Mucosa of gallbladder (tissue), 1 donor: ENCODE measurements at places on chromosomes 11 and 22. TPM values are rescaled to one million over a fixed set of nuclear protein-coding genes. Genes with fewer than 3 reads are reported as not detected.

DNA sequence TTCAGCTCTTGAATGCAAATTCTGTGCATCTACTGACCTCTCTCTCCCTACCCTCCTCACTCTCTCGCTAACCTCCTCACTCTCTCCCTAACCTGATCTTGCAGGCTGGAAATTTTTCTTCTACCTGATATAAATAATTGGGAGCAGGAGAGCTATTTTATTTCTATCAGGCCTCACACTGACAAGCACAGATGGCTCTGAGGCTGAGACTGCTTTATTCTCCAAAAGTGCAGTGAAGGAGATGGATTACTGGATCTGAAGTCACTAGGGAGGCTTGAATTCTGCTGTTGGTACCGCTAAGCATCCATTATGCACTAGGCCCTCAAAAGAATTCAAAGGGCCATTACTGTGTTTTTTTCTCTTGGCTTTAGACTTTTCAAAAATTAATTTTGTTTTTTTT is 19.4 kb upstream of the LDHA start:
- no peak for DNase-seq

DNA sequence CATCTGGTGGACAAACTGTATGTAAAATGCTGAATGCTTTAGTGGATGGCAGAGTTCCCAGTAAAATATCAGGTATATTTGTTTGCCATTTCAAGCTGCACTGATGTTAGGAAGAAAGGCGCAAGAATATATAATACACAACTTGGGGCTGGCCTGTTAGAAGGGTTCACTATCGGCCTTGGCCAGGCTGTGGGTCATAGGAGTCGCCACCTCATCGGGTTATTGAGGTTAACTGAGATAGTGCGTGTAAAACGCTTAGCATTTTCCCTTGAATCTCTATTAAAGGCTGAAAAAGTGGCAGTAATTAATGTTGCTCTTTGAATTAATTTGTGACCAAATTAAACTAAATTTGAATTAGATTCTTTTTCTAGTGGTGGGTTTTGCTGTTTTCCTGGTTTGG is 5.1 kb downstream of the FAM118A start:
- DNase-seq = no peak

GRCh38 chr22:36180038-36180880 is 19.7 kb upstream of the APOL3 start:
- peak; percentile 91 for DNase-seq

DNA sequence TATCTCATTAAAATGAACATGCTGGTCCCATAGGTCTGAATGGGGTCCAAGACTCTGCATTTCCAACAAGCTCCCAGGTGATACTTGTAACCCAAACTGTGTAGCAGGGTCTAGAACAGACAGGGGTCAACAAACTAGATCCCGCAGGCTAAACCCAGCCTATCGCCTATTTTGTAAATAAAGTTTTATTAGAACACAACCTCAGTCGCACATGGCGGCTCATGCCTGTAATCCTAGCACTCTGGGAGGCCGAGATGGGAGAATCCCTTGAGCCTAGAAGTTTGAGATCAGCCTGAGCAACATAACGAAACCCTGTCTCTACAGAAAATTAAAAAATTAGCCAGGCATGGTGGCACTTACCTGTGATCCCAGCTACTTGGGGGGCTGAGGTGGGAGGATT is 42.3 kb upstream of the HMGXB4 start:
- no peak for DNase-seq

DNA sequence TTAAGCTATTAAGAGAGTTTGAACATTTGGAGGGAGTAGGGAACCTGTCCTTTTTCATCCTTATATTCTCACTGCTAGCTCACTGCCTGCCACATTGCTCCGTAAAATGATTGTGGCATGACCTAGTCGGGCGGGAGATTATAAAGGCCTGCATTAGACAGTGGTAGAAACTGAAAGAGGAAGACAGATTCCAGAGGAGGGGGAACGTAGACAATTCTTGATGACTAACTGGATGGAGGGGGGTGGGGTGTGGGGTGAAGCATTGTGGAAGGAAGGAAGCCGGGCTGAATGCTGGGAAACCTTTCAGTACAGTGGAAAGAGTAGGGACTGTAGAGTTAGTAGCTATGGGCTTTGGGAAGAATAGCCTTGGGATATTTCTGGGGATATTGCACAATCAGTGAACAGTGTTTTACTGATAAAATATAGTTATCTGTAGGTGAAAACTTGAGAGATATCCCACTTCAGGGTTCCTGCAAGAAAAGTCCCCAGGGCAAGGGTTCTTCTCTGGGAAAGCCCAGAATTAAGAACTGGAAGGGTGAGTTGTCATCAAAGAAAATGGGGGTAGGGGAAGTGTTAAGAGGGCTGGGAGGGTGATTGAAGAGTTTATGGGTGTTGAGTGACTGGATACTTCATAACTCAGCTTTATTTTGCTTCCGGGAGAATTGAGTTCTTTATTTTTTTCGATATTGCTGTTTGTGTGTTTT is 2.1 kb downstream of the MED15 start:
- peak; percentile 78 for DNase-seq

- no peak for DNase-seq
Measured at GRCh38 chr11:70506986-70507385, 108.7 kb downstream of the CTTN start.

DNA sequence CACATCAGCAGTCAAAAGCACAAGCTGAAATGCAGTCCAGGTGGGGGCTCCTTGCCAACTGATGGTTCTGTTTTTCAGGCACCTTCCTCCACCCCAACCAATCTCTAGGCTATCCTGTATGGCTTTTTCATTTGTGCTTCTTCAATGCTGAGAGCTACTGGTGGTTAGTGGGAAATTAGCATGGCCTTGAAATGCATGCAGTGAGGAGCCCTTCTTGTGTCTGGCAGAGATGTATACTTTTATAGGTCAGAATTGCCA is 167.4 kb downstream of the NAV2 start:
- no peak for DNase-seq

- no peak for DNase-seq
Measured at GRCh38 chr11:104764710-104765045, 133.6 kb downstream of the CASP12 start.

DNA sequence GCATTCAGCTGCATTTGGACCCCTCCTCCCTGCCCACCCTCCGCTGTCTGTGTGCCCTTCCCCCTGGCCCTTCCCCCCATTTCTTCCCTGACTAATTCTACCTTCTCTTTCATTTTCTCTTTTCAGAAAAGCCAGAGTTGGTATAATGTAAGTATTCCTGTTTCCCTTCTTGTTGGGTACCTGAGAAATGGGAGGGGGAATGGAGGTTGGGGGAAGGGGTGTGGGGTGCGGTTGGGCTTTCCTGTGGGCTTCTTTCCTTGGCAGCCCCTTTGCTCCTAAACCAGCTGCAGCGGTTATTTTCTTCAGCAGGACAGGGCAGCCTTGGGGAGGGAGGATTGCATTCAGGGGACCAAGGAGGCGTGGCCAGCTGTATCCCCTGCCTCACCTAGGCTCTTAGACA is 70.2 kb downstream of the SCN3B start:
- DNase-seq = no peak

DNA sequence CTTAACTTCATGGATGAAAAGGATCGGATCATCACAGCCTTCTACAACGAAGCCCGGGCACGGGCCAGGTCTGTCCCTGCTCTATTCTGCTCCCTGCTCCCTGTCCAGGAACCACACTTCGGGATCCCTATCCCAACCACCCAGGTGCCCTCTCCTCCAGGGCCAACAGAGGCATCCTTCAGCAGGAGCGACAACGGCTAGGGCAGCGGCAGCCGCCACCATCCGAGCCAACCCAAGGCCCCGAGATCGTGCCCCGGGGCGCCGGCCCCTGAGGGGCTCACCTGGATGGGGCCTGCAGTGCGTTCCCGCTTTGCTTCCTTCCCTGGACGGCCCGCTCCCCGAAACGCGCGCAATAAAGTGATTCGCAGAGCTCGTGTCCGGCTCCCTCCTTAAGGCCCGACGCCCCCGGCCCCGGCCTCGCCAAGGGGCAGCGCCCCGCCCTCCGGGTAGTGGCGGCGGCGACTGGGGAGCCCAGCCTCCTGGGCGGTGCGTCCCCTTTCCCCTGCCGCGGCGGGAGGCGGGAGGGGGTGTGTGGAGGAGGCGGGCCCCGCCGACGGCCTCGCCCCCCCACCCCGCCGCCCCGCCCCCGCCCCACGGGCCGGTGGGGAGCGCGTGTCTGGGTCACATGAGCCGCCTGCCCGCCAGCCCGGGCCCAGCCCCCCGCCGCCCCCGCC is at the start of gene VEGFB:
VEGFB (plus strand) TSS at position 672 of the 674 bp plus-strand sequence. CDS start 250 bp downstream, outside the sequence.
- peak; percentile 70 for DNase-seq

GRCh38 chr11:73995731-73996130 is 13.1 kb upstream of the UCP2 start:
- no peak for DNase-seq

- DNase-seq = no peak
Measured at GRCh38 chr11:8823174-8823742, 87.7 kb upstream of the AKIP1 start.

DNA sequence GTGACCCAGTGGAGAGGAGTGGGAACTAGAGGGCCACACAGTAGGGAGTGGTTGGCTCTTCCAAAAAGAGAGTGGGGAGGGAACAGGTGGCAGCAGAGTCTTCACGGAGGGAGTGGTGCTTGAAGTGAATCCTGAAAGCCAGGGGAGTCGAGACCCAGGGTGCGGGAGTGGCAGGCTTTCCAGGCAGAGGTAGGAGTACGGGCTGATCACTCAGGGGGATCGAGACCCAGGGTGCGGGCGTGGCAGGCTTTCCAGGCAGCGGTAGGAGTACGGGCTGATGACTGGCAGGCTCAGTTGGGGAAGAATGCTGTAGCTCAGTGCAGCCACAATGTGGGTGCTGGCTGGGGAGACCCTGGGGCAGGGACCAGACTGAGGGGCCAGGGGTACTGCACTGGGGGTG is 148.2 kb downstream of the TBC1D22A start:
- no peak for DNase-seq

DNA sequence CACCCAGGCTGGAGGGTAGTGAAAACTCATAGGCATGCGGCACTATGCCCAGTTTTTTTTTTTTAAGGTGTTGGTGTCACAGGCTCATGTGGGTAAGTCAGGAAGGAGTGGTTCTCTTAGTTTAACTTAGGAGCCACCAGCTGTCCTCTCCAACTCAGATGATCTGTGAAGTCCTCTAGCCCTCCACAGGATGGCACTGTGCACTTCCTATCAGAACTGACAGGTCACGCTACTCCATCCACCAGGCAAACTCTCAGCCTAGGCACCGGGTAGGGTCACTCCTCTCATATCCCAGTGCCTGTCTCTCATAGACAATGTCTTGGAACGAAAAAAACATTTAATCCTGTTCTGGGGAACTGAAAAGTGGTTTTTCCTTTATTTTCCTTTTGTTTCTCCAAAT is 16.5 kb downstream of the NAP1L4 start:
- DNase-seq = no peak

GRCh38 chr11:656866-657265 is 19.8 kb downstream of the DRD4 start:
- DNase-seq = no peak

GRCh38 chr22:32574411-32574810 is 99.8 kb downstream of the FBXO7 start:
- peak; percentile 18 for DNase-seq

DNA sequence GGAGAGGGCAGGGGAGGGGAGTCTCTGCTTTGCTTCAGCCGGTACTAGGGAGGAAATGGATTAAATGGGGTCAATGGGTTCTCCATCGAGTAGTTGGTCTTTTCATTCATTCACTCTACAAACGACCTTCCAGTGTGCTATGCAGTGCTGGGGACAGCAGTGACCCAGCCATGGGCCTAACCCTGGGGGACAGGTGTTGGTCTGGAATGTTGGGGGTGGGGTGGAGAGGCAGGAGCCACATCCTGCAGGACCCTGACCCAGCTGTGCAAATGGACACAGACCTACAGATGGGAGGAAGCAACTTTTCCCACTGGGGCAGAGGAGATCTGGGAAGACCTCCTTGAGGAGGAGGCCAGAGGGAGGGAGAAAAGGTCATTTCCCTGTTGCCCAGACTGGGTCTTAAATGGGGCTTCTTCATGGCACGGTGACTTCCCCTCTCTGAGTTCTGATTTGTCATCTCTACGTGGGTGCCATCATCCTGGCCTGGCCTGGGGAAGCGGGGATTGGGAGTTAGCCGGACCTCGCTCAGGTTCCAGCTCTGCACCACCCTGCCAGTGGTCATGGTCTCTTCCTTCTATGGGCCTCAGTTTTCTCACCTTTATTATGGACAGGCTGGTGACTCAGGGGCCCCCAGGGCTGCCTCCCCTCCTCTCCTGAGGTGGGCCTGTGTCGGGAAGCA is 2.0 kb downstream of the CYTH4 start:
- DNase-seq = no peak

- peak; percentile 70 for DNase-seq
Measured at GRCh38 chr11:3123761-3124733, 41.1 kb downstream of the OSBPL5 start.

DNA sequence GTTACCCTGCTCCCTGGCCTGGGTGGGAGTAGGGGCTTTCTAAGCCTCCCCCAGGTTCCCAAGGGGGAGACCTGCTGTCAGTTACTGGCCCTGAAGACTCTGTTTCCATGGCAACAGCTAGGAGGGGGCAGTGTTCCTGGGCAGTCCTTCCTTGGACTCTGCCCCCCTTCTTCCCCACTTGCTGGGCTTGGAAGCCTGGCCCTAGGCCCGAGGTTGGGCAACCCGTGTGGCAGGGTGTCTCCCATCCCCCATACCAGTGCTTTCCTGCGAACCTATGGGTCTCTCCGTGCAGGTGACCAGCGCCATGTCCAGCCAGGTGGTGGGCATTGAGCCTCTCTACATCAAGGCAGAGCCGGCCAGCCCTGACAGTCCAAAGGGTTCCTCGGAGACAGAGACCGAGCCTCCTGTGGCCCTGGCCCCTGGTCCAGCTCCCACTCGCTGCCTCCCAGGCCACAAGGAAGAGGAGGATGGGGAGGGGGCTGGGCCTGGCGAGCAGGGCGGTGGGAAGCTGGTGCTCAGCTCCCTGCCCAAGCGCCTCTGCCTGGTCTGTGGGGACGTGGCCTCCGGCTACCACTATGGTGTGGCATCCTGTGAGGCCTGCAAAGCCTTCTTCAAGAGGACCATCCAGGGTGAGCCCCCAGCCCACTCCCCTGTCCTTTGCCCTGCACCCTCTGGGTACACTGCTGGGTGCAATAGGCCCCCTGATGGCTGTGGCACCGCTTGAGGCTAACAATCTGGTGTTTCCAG is 1.7 kb downstream of the ESRRA start:
- DNase-seq = no peak

GRCh38 chr11:108897916-108898315 is 233.0 kb downstream of the DDX10 start:
- no peak for DNase-seq

CCDC81 gene
- total RNA-seq = 1.2 TPM

PIWIL4 gene
- 11.0 TPM for total RNA-seq

OR10A2 gene
- total RNA-seq = not detected

PRRG4 gene
- 12.7 TPM for total RNA-seq

RAG2 gene
- total RNA-seq = not detected

DCHS1 gene
- 25.1 TPM for total RNA-seq
